ENCODE measurements at places on chromosomes 4 and X.

GRCh38 chrX:73940893-73941470, 363.0 kb upstream of the ZCCHC13 start:
- DNase-seq: no peak

GRCh38 chr4:704198-704891, 1.3 kb upstream of the PCGF3 start:
- no peak for DNase-seq

GRCh38 chr4:16125571-16126445, 42.0 kb upstream of the PROM1 start:
- DNase-seq: no peak

GRCh38 chr4:76904646-76905190, 6.8 kb upstream of the SOWAHB start:
- DNase-seq: no peak

DNA sequence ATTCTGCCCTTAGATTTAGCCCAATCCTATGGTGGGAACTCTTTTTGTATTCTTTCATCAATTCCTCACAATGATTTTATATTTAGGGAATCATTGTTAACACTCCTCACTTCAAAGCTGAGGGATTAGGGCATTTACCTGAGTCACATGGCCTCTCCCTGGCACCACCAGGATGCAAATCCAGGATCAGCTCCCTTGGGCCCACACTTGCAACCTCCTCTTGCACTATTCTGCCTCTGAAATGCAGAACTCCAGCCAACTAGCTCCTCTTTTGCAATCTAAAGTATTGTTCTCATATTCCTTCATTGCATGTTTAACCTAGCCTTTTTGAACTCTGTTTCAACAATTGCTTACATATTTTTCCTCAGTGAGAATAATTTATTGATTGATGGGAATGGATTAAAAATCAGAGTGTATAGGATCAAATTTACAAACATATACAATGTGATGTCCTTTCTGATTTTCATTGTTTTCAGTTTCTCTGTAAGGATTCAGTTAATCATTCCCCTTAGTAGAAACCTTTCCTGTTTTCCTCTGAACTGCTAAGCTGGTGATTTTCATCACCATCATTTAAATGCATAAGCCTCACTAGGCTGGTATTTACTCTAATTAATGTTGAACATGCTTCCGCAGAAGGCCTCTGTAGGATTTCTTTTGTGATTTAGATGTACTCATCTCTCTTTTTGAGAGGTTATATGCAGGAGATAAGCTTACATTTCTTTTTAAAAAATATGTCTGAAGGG, 3.3 kb upstream of the RELL1 start:
- DNase-seq: no peak

DNA sequence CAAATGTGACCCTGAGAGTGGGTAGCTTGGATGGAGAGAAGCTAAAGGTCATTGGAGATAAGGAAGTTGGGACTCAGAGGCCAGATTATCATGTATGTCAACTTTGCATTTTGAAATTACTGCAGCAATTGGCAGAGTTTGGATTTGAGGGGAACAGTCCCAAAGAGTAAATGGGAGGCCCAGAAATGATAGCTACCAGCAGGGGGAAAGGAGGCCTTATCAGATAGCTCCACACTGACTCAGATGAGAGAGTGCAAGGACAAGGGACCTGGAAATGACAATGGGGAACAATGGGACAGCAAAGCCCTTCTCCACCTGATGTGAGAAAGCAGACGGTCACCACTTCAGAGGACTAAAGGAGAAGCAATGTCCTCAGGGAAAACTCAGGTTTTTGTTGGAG, 201.5 kb upstream of the JADE1 start:
- DNase-seq: no peak

DNA sequence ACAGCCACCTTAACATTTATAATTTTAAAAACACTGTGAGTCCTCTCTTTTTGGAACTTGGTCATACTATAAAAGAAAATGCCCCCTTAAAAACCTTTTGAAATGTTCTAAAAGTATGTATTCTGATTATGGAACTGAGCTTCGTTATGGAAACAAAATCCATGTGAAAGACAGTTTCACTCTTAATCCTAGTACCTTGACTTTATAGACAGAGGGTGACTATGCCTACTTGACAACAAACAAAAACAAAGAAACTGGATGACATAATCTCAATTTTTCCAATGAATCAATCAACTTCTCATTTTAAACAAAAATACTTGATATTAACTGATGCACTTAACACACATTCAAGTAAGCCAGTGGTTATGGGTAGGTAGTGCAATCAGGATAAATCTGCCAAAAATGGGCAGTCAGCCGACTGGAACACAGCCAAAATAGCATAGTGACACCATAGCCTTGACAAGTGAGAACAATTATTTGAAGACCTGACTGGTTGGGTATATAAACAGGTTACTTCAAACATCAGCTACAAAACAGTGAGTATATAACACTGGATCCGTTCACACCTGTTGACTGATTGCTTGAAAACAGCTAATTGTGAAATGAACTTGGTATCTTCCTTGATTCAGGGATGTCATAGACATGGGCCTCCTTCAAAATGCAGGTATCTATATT, 265.5 kb downstream of the PPP3CA start:
- no peak for DNase-seq

GRCh38 chrX:97909245-97909644, 1025.5 kb downstream of the RPA4 start:
- DNase-seq: no peak

GRCh38 chr4:37976507-37976906, 16.3 kb downstream of the PTTG2 start:
- no peak for DNase-seq

DNA sequence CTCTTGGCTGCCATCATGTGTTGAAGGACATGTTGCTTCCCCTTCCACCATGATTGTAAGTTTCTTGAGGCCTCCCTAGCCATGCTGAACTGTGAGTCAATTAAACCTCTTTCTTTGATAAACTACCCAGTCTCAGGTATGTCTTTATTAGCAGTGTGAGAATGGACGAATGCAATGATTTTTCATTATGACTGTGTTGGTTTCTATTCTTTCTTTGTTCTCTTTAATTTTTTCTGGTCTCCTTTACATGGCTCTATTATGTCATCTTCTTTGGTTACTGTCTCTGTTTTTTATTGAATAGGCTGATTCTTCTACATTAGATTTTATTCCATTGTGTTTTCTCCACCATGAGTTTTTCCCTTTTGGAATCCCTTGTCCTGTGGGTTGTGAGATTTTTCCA, 840.6 kb downstream of the TRAM1L1 start:
- no peak for DNase-seq

Measured in NCI-H345 (cell line).